HepG2 (cell line): ENCODE measurements at places on chromosomes 7 and 10.

DNA sequence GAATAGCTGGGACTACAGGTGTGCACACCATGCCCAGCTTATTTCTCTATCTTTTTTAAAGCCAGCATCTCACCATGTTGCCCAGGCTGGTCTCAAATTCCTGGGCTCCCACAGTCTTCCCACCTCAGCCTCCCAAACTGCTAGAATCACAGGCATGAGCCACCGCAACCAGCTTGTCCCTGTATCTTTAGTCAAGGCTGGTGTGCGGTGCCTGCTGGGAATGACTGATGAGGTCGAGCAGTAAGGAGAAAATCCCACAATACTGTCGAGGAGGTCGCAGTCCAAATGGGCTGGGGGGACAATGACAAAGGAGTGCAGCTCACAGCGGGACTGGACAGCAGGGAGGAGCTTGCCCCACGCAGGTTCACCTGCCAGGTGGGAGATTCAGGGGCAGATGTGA, 50.2 kb upstream of the CALN1 start:
- no peak for DNase-seq

DNA sequence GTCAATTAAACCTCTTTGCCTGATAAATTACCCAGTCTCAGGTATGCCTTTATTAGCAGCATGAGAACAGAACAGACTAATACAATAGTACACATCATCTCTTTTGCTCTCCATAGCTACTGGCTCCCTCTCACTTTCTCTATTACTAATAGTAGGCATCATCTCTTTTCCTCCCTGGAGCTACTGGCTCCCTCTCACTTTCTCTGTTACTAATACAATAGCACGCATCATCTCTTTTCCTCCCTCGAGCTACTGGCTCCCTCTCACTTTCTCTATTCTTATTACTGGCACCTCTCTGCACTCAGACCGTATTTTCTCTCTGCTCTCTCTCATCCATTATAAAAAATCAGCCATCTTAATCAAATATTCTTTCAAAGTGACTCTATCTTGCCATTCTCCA, 37.1 kb downstream of the SLC25A13 start:
- DNase-seq, result no peak

GRCh38 chr10:4196771-4197390, 411.9 kb upstream of the KLF6 start:
- DNase-seq, result no peak

DNA sequence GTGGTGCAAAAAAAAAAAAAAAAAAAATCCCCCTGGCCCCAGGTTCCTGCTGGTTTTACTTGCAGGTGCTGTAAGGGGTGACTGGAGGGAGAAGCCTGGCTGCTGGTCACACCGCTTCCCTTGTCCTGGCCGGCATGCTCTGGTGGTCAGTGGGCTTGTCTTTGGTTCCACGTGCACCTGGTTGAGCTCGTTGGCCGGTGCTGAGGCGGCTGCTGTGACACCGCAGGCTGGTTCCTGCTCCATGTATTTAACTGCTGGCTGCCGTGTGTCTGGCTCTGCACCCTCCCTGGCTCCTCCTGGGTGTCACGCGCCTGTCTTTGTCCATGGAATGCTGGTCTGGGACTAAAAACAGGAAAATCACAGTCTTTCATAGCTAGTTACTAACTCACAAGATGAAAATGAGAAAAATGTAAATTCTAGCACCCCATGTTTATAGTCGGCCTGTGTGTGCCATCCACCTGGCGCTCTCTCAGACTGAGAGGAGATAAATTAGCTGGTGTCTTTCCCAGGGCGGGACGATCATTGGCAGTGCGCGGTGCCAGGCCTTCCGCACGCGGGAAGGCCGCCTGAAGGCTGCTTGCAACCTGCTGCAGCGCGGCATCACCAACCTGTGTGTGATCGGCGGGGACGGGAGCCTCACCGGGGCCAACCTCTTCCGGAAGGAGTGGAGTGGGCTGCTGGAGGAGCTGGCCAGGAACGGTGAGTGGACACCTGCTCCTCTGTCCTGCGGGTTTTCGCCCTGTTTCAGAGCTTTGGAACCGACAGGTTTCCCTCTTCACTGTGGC, 33.7 kb downstream of the PFKP start:
- DNase-seq, result no peak

- no peak for DNase-seq
Observed at GRCh38 chr7:9097565-9098060, 664.2 kb downstream of the NXPH1 start.

- DNase-seq, result no peak
Observed at GRCh38 chr7:82164410-82164809, 279.2 kb downstream of the CACNA2D1 start.

DNA sequence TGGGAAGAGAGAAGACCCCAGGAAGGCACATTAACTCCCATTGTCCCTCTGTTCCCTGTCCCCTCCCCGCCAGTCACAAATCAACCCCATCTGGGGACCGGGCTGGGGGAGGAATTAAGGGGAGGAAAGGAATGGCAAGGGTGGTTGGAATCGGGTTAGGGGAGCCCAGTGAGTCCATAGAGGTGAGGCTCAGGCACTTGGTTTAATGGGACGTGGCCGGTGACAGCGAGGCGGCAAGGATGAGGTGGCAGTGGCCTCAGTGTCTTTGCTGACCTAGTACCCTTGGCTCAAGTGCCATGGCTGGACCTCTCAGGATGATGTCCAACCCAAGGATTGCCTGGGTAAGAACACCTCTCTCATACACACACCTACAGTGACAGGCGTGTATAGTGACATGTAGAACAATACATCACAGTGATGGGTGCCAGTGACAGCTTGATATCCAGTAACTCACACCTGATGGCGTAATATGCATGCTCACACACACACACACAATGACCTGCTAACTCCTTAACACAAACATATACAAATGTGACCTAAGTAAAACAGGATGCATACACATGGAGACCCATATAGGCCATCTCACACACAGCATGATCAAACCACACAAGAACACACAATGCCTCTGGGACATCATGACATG, 12.3 kb downstream of the KCNIP2 start:
- no peak for DNase-seq
